ENCODE measurements at places on chromosomes 13 and 19. TPM values are rescaled to one million over a fixed set of nuclear protein-coding genes. Genes with fewer than 3 reads are reported as not detected.

LCP1 gene
- total RNA-seq, result 2.3 TPM

ZNF486 gene
- 4.7 TPM for total RNA-seq

SPPL2B gene
- 58.5 TPM for total RNA-seq

SLC10A2 gene
- total RNA-seq, result not detected

ADGRE1 gene
- not detected for total RNA-seq

NLRP9 gene
- total RNA-seq, result not detected

KCNRG gene
- 0.19 TPM for total RNA-seq

RDH8 gene
- not detected for total RNA-seq

FAM83E gene
- not detected for total RNA-seq

FUT6 gene
- not detected for total RNA-seq

TRPC4 gene
- 2.8 TPM for total RNA-seq

KLK1 gene
- not detected for total RNA-seq

CABP5 gene
- not detected for total RNA-seq

CYP2B6 gene
- not detected for total RNA-seq

ENOX1 gene
- total RNA-seq, result 0.18 TPM

LILRB5 gene
- not detected for total RNA-seq

Data from glomerular endothelial cell (primary cell).